ENCODE measurements at places on chromosomes 16 and 17.
A peak's percentile ranks its signal among the peaks of the same experiment; 100 is the strongest.

DNA sequence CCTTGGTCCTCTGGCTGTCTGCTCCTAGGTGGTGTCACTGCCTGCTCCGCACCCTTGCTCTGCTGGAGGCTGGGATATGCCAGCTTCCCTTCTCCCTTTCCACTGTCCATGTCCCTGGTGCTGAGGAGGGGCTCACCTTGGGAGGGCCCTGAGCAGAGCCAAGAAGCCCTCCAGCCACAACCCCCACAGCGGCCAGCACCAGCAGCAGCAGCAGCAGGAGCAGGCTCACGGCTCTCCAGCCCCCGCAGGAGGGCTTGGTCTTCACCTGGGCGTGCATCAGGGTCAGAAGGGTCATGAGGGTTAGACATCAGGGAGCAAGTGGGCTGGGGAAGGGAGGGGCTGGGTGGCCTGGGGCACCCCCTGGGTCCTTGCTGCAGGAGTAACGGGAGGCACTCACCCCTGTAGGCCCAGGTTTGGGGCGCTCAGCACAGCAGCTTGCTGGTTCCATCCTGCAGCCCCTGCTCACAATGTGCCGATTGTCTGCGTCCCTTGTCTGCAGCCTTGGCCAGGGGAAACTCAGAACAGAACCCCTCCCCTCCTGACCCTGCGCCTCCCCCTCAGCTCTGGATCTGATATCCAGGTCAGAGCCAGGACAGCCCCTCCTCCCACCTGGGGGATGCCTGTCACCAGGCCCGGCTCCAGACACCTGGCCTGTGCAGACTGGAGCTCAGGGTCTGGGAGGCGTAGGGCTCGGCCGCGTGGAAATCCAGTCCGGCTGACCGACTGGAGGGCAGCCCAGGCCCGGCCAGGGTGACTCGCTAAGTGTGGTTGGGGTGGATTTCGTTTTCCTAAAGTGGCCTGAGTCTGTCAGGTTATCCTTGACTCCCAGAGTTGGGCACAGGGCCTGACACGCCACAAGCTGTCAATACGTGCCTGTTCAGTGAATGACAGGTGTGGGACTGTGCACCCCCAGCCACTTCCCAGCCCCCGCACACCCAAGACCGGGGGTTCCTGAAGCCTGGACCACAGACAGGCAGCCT lies at the start of gene BRICD5:
BRICD5 (minus strand) TSS at position 478 of the 980 bp plus-strand sequence; CDS start at position 448, 30 bp downstream.
- DNase-seq = no peak

DNA sequence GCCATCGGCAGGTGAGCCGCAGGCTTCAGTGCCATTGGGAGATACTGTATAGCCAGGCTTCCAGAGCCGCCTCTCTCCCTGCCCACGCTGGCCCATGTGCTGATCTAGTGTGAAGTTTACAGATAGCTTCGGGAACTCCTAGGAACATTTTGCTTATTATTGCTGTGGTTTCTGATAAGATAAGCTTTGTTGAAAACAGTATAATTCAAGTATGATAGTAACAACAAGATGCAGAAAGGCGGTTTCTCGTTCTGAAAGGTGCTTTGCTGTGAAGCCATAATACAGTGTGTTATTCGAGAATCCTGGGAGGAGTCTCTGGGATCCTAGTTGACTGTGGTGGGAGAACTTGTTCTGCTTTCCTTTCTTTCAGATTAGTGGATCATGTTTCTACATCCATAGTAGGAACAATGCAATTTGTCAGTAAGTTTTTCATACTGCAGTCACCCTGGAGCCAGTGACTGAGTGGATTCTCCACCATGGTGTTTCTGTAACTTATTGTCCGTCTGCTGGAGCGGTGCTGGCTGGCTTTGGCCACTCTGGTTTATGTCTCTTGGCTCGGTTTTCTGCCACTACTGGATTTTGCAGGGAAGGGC lies 31.5 kb downstream of the RAB11FIP3 start:
- no peak for DNase-seq

GRCh38 chr17:43979011-43979410 lies 25.3 kb upstream of the PYY start:
- no peak for DNase-seq

GRCh38 chr17:17822189-17822588 lies 14.6 kb downstream of the SREBF1 start:
- no peak for DNase-seq

- no peak for DNase-seq
Measured at GRCh38 chr16:4176906-4177417, 60.7 kb upstream of the ADCY9 start.

GRCh38 chr16:84194470-84195200 lies 3.7 kb downstream of the ADAD2 start:
- peak; percentile 33 for DNase-seq

DNA sequence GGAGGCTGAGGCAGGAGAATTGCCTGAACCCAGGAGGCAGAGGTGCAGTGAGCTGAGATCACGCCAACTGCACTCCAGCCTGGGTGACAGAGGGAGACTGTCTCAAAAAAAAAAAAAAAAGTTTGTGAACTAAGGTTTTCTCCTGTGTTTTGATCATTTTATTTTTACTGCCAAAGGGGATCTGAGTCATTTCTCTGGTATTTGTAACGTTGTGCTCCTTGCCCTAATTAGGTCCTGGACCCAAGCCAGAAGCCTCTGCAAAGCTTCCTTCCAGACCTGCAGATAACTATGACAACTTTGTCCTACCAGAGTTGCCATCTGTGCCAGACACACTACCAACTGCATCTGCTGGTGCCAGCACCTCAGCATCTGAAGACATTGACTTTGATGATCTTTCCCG lies 32.1 kb downstream of the IST1 start:
- no peak for DNase-seq

GRCh38 chr17:72361892-72362291 lies 241.1 kb downstream of the SOX9 start:
- DNase-seq = no peak

DNA sequence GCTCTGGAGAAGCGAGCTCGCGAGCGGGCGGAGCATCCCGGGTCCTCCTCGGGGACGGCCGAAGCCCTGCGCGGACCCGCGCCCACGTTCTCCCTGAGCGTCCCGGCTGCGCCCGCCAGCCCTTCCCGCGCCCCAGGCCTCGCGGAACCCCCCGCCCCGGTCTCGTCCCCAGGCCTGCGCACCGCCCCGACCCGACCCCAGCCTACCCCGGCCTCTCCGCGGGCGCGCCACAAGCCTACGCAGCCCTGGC lies 159 bp downstream of the USP36 start:
- DNase-seq = no peak

- no peak for DNase-seq
Measured at GRCh38 chr16:84663433-84664101, 15.3 kb downstream of the KLHL36 start.

DNA sequence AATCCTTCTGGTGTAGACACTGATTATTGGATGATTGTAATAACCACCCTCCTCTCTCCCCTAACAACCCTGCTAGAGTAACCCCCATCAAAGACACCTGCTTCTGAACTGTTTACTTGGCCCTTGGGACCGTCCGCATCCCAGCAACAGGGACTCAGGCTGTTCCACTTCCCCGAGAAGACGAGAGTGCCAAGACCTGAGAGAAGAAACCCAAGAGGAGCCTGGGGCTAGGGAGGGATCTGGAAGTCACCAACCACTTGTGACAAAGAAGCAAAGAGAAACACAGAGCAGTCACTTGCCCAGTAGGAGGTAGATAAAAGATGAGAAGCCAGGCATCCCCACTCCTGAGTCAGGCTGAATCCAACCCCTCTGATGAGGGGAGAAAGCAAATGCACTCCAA lies 84.3 kb downstream of the CDH11 start:
- no peak for DNase-seq

DNA sequence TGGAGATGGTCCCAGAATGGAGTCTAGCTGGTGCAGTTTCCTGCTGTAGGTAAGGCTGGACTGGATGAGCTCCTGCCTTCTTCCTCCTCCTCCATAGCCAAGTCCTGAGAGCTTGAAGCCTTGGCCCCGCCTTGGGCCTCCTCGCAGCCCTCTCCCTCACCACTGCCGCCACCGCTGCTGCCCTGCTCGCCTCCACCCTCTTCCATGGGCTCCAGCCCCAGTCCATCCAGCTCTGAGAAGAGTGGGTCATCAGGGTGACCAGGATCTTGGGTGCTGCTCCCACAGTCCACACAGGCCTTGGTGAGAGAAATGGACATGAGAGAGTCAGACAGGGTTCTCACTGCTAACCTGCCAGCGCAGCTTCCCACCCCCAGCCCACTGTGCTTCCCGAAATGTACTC lies 11.2 kb downstream of the PER1 start:
- DNase-seq = no peak

DNA sequence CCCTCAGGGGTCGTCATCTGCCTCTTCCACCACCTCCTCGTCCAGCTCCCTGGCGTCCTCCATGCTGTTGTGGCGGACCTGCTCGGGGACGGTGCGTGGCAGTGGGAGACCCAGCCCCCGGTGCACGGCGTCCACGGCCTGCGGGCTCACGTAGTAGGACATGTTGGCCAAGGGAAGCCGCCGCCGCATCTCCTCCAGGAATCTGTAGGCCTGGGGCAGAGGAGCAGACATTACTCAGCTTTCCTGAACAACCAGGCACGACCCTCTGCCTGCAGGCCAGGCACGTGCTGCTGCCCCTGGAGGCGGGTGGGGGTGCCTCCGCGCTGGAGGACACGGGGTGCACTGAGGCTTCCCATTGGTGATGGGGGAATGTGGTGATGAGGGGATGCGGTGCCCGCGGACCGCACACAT lies 17.8 kb downstream of the TELO2 start:
- DNase-seq = no peak

GRCh38 chr16:23423496-23424049 lies 29.4 kb downstream of the COG7 start:
- no peak for DNase-seq

- no peak for DNase-seq
Measured at GRCh38 chr16:54932021-54932660, 1.5 kb downstream of the IRX5 start.

DNA sequence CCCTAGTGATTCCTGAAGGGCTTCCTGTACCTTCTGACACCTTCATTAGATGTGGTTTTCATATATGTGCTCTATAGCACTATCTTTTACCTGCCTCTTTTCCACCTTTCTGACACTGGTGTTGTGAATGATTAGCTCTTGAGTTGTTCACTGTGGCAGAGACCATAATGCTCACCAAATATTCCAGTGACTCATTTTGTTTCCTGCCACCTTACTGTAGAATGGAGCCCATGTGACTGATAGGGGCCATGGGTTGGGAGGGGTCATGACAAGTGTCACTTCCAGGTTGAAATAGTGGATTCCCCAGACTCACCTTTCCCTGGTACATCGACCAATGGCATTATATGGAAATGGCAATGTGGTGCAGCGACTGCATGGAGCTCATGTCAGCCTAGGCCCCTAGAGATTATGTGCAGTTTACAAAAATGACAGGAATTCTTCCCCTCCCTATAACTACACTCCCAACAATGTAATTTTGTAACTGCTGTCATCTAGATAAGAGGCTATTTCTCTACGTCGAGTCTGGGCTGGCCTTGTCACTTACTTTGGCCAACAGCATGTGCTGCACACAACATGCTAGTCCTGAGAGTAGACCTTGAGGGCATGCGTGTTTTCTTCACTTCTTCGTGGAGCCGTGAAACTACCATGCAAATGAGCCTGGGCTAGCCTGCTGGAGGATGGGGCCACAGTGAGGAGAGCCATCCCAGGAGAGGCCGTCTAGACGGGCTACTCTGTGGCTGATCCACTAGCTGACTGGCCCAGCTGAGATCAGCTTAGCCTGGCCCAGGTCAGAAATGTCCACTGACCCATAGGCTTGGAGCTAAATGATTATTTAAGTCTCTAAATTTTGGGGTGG lies 409.5 kb downstream of the CA10 start:
- no peak for DNase-seq

DNA sequence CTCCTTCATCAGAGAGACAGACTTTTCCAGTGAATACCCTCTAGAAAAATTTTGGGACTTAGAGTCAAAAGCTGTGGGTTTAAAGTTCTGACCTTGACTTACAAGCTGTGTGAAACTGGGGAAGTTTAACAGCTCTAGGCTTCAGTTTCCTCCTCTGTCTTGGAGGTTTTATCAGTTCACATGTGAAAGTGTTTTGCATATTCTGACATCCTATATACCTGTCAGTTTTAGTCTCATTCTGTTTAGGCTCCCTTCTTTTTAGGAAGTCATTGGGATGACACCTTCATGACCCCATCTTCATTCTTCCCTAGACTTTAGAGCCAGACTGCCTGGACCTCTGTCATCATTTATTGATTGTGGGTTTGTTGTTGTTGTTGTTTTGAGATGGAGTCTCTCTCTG lies 44.4 kb downstream of the YPEL2 start:
- no peak for DNase-seq

DNA sequence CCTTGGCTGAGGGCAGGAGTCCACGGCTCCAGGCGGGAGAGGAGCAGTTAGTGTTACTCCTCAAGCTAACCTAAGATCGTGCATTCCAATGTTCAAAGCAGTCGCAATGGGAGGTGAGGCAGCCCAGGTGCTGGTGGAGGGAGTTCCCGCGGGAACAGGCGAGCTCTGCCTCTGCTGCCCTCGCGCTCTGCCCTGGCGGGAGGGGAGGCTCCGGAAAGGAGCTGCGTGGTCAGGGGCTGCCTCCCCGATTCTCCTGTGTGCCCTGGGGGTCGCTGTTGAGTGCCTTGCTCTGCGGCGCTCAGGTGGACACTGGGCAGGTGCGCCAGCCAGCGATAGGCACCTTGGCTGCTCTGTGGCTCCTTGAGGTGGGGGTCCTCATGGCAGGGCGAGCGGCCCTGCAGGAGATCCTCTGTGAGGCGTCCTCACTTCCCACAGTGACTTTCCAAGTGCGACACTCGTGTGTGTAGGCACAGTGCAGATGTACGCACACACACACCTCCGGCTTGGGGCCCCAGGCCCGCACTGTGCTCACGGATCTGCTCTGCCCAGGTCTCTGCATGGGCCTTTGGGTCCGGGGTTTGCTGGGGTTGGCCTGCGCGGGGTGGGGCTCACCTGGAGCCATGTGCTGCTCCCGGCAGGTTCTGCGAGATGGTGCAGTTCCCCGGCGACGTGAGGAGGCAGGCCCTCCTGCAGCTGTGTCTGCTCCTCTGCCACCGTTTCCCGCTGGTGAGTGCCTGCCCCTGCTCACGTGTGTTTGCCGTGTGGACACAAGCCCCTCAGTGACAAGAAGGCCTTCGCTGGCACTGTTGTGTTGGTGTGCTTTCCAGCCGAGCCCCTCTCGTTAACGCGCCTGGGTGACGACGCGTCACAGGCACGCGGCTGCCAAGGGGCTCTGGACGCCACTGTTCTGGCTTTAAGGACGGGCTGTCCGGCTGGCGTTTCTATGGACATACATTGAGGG lies 97.9 kb upstream of the ZNF750 start:
- peak; percentile 39 for DNase-seq

DNA sequence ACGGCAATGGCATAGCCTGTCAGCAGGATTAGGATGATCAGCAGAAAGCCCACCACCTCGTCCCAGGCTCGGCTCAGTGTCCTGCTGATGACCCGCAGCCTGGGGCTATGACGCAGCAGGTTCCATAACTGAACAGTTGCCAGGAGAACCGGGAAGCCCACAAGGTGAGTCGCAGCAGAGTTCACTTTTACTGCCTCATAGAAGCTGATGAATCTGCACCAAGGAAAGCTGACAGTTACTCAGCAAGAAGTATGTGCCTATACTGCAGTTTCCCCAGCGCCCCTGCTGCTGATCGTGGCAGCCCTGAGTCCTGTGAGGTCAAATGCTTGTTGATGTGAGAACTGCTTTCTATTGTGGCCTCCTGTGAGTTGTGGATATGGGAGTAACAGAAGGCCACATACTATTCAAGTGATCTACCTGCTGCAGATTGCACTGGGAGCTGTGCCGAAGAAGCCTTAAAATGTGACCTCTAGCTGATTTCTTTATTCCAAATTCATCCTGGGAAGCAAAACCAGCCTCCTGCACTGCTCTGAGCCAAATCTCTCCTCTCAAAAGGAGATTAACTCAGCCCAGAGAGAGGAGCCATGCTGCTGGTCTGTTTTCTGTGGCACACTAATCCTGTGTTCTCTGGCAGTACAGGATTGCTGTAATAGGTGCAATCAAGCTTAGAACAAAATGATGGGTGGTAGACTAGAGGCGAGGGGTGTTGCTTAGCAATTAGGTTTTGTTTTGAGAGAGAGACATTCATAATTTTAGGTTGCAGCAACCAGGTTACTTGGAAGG lies 38.8 kb downstream of the IST1 start:
- no peak for DNase-seq
